ENCODE measurements at places on chromosomes 6 and 20.

GRCh38 chr6:148854992-148855391, 108.2 kb downstream of the UST start:
- no peak for DNase-seq

GRCh38 chr20:7264137-7264536, 496.7 kb downstream of the BMP2 start:
- no peak for DNase-seq

DNA sequence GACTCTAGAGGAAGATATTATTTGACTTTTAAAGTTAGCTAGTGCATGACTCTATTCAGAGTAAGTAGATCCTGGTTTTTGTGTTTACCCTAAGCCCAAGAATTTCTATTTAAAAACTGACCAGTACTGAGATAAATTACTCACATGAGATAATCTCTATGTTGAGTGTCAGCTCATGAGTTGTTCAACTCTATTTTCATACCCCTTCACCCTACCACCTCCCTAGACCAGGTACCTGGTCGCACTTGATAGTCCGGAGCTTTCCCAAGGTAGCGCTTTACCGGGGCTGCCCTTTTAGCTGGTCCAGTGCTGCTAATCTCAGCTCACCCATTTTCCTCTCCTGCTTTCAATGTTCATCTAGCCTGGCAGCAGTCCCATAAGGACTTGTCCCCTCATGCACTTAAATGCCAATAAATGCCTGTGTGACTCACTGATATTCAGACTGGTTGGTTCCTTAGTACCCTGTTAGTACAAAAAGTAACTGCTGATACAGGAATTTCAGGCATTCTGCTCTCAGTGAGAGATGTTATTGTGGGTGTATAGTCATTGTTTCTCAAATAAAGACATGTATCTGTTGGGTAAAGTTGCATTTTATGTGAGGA, 503.9 kb downstream of the ADGRB3 start:
- DNase-seq: no peak

DNA sequence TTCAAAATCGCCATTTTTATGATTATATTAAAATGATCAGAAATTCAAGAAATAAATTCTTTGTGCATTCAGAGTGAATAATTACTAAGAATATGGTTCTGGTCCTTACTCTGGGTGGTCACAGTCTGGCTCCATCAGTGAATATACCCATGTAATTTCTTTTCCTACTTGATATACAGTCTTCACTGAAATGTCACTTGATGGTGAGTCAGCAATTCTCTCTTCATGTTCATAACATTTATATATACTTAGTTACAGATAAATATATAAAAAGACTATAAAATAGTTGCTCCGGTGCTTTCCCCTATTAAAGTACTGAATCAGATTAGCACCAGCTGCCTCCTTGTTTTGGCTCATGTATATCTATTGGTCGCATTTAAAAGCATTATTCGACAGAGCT, 56.4 kb upstream of the MTRF1L start:
- no peak for DNase-seq

DNA sequence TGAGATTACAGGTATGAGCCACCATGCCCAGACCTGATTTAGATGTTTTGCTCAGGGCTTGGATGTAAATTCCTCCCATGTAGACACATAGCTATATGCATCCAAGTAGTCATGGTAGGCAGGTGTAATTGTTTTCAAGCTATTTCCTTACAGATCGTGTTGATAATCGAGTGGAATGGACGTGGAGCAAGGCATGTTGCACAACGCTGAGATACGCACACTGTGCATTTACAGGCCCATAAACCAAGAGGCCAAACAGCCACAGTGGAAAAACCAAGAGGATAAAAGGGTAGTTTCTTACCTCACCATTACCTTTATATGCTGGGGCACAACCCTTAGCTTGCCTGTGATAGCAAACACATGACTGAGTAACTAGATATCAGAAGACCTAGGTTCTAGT, 51.0 kb upstream of the ADGRF1 start:
- no peak for DNase-seq

DNA sequence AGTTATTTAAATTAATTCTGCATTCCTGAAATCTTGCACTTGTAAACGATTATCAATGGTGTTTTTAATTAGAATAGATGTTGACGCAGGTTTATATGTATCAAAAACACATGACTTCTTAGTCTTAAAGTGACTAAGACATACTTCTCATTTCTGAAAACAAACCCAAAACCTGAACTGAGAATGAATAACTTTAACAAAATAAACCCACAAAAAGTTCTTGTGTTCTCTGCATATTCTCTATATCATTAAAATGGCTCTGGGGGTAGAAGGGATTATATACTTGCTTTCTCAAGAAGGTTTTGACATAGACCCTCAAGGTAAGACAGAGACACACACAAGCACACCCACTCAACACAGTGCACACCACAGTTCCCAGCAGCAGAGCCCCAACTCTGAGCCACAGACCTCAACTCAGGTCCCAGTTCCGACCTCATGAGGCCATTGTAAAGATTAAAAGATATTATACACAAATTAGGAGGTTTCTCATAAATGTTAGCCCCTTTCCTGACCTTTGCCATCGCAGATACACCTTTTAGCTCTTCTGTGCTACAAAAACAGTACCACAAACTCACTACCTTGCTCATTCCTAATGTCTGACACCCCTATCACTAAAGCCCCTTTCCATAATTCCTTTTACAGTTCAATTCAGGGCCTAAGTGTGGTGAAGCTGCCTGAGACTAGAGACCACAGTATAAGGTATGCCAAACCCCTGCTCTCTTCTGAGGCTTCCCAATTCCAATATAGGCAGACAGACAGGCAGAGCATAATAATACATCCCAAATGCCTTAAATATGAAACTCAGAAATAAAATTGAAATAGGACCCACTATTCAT, 267.8 kb downstream of the PTPRK start:
- no peak for DNase-seq

DNA sequence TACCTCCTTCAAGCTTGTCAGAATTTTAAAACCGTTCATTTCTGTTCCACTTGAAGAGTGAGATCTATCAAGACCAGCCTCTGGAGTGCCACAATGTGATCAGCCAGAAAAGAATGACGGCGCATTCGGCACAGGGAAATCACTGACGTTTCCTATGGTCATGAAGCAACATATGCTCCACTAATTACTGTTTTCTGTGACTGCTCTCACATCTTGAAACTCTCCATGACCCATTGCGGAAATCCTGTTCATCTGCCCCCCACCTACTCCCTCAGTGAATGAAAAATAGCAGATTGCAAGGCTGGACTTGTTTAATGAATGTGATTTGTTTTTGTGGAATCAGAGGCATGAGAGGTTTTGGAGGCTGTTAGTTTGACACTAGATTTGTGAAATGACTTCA, 53.2 kb downstream of the SAMD5 start:
- no peak for DNase-seq

DNA sequence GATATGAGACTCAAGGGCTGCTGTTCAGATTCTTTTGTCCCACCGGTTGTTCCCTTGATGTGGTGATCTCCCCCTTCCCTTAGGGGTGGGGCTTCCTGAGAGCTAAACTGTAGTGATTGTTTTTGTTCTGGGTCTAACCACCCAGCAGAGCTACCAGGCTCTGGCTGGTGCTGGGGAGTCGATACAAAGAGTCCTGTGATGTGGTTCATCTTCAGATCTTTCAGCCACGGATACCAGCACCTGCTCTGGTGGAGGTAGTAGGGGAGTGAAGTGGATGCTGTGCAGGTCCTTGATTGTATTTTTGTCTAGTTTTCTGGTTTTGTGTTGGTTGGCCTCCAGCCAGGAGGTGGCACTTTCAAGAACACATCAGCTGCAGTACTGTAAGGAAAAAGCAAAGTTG, 801.6 kb downstream of the EPHA7 start:
- DNase-seq: no peak

- DNase-seq: no peak
These were observed 21.6 kb downstream of the ZNFX1 start for GRCh38 chr20:49256261-49256660.

DNA sequence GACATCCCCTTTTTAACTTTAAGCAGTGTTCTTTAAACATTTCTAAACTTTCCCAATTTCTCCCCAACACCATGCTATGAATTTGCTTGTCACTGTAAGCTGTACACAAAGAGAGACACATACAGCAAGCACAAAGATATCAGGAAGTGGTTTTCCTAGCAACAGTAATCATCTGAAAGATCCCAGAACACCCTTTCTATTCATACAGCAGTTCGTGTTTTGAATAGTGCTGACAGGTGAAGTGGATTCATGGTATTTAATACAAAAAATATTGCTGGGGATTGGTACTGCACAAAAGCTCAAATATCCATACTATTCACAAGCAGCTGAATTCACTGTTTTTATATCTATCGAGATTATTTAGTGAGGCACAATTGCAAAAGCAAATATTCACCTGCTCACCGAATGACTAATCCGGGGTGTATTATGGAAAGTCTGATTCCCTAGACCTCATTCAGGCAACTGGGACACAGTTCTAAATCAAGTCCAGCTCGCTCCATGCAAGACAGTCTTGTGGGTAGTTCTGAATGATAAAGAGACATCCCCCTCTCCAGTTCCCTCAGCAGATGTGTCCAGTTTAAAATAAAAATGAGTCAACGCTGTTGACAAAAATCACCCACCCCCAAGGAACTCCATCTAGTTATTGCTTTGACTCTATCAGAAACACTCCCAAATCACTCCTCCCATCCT, 107.1 kb upstream of the TSHZ2 start:
- no peak for DNase-seq

- no peak for DNase-seq
These were observed 64.9 kb upstream of the BHLHE23 start for GRCh38 chr20:63071541-63072181.

DNA sequence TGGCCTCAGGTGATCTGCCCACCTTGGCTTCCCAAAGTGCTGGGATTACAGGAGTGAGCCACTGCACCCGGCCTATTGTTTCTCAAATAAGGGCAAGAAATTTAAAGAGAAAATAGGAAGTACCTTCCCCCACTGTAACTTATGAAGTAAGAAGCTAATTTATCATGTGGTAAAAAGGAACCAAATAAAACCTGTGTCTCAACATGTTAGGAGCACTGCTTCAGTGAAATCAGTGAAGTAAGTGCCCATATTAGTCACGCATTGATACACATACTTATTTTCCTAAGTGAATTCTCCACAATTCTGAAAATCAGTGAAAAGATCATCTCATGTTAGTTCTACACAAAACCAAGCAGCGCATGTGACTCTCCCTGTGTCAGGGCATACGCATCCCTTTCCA, 14.2 kb upstream of the LPA start:
- no peak for DNase-seq

GRCh38 chr6:143222310-143222709, 161.6 kb downstream of the AIG1 start:
- DNase-seq: no peak

GRCh38 chr6:85065831-85066230, 301.4 kb upstream of the TBX18 start:
- no peak for DNase-seq

DNA sequence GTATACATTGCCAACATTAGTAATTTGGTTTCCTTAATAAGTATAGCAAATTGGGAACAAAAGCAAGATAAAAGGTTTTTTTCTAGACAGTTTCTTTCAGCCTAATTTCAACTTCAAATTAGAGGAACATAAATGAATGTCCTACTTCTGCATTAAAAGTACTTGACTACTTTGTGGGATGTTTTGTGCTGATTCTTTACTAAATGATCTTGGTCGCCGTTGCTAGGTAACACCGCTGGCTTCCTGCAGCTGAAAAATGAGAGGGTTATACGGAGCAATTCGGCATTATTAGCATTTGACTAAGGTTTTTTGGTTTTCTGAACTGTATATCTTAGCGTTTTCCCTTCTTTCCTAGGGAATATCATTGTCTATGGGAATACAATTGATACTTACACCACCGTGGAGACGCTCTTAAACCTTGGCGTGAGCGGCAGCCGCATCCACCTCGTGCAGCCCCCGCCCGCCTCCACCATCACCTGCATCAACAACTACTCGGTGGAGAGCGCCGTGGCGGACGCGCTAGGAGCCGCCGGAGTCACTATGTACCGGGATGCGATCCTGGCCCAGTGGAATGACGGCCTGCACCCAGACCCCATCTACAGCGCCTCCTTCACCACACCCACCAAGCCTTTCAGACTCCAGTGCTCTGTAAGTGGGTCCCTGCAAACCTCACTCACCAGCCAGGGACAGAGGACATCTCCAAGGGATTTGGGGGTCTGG, 90.9 kb upstream of the INSM1 start:
- no peak for DNase-seq

GRCh38 chr6:18023891-18024290, 36.5 kb upstream of the KIF13A start:
- no peak for DNase-seq

DNA sequence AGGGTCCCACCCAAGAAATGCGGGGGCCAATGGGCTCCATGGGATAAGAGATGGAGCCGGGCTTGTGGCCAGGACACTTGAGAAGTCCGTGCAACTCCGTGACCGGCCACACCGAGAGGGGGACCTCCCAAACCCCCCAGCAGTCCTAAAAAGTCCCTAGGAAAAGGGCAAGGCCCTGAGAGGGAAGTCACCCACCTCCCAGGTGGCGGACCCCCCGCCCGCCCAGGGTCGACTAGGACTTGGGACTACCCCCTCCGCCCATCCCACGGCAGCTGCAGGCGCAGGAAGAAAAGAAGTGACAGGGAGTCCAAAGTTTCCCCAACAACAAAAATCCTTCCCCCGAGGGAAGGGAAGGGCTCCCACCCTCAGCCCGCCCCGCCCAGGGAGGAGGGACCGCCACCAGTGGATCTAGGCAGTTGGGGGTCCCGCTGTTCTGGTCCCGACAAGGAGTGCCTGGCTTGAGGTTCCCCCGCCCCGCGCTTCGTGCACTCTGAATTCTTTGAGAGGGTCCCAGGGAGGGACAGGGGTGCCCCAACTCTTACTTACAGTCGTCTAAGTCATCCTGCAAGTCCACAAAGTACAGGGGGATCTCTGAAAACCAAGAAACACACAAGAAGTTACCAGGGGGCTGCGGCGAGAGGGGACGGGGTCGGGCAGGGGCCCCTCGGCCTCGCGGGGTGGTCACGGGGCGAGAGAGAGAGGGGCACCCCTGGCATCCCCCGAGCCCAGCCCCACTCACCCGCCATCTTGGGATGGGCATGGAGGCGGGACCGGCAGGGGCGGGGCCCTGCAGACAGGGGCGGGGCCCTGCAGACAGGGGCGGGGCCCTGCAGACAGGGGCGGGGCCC, 611 bp upstream of the RAB22A start:
- no peak for DNase-seq

- DNase-seq: no peak
These were observed 154.3 kb downstream of the ANKRD60 start for GRCh38 chr20:58073945-58074856.

GRCh38 chr6:13152764-13153163, 175.6 kb downstream of the TBC1D7 start:
- DNase-seq: no peak

DNA sequence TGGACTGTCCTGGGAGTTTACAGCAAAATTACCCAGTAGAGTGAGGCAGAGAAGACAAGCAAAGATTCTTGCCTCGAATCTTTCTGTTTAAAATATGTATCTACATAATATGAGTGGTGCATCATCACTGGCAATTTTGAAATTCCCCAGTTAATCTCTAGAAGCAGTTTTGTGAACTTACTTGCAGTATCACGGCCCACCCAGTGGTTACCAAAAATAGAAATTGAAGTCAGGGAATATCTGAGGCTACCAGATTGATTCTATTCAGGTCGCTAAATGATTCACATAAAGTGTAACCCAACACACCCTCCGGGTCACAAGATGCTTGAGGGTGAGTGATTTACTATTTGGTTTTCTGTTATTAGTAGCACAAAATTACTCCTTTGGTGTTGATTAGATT, 111.9 kb downstream of the PPP1R14C start:
- DNase-seq: no peak

- DNase-seq: no peak
These were observed 2.4 kb upstream of the FOXA2 start for GRCh38 chr20:22586645-22587310.
